ENCODE measurements at places on chromosomes 13 and 19.
A peak's percentile ranks its signal among the peaks of the same experiment; 100 is the strongest.

DNA sequence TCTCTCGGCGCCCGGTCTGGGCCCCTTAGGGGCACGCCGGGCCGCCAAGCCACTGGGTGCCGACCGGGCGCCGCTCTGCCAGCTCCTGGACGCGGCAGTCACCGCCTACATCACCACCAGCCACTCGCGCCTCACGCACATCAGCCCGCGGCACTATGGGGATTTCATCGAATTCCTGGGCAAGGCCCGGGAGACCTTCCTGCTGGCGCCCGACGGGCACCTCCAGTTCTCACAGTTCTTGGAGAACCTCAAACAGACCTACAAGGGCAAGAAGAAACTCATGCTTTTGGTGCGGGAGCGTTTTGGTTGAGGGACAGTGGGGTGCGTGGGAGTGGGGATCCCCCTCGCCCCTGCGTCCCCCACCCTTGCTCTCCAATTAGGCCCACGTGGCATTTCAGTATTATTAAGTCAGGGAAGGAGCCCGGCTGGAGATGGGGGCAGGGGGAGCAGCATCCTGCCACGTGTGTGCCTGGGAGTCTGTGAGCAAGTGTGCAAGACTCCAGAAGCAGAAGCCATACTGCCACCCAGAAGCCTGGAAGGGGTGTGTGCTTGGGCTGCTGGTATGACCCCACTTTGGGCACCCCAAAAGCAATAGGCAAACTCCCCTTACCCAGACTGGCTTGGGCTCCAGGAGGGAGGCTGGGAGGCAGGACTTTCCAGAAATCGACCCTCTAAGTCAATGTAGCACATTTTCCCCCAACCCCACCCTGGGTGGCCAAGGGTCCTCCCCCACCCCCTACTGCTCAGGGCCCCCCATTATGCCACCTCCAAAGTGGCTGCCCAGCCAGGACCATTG lies 35.7 kb downstream of the ZSWIM4 start:
- DNase-seq = no peak

DNA sequence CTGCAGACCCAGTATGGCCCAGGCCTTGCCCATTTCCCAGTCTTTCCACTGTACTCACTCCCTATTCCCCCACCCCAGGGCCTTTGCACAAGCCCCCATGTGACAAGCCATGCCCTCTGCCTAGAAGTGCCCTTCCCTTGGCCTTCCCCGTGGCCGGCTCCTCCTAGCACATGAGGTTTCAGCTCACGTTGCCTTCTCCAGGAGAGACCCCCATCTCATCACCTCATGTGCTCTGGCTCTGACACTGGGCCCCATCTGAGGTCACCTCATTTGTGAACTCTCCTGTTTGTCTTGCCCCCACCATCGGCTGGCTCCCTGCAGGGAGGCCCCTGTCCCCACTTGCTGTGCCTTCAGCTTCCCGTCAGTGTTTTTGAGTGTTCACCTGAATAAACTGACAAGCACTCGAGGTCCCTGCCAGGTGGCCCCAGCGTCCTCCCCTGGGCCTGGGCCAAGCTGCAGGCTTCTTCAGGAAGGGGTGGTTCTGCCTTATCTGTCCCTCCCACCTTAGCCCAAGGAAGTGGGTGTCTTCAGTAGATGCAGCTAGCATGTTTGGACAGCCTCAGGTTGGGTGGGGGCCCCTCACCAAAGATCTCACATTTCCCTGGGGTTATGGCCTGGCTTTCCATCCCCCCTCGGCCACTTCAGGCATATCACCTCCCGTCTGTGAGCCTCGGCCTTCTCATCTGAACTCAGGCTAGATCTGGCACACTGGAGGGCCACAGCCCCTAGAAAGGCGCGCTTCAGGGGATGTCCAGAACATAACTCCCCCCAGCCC lies 3.8 kb upstream of the SLC25A42 start:
- peak; percentile 93 for DNase-seq

GRCh38 chr13:100545684-100546061 lies 42.9 kb downstream of the GGACT start:
- no peak for DNase-seq

DNA sequence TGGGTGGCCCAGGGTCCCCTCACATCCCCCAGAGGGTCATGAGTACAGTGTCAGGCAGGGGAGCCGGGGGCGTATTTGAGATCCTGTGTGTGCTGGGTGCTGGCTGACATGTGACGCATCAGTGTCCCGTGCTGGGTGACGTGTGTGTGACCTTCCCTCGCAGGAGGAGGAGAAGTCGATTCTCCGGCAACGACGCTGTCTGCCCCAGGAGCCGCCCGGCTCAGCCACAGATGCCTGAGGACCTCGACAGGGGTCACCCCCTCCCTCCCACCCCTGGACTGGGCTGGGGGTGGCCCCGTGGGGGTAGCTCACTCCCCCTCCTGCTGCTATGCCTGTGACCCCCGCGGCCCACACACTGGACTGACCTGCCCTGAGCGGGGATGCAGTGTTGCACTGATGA lies 25.8 kb downstream of the PNPLA6 start:
- DNase-seq = no peak

DNA sequence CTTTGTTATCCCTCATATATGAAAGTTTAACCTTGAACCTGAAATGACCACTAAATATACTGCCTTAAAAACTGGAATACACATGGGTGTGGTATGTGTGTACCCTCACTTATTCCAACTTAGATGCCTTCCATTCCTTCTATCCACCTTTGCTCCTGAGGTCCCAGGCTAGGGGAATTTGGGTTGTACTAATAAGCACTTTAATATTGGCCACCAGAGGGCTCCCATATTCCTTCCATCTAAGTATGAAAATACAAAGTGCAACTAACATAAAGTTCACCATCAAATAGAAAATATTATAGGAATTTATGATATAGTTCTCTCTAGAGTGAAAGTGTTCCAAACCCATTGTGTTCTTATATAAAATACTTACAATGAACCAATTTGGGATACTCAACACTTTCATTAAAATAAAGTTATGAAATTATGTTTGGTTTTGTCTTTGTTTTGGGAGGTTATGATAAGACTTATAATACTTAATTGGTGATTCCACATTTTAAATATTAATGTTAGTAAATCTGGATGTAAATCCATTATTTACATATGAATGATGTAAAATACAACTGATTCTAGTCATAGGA lies 62.3 kb downstream of the ITGBL1 start:
- DNase-seq = peak; percentile 74

DNA sequence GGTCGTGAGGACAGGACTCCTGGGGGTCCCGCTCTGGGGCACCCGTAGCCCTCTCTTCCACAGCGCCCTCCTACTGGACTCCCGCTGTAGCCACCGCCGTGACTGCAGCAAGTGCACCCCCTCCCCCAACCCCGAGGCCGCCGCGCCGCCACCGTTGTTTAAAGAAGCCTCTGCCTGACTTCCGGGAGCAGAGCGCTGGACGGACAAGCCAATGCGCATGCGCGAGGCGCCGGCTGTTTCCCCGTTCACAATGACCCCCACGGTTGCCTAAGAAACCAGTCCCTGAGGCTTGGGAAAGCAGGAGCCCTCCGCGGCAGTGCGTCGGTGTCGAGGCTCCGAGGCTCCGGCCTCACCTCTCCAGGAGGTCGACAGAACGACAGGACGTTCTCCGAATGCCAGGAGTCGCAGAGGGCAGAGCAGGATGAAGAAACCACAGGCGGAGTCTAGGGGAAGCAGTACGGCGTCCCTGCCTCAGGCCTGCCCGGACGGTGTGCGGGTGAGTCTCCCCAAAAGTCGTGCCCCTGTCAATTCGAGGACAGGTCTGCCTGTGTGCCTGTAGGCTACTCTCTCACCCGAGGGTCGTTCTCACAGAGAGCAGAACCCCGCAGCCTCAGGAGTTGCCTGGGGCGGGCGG lies 70.5 kb upstream of the ZNF420 start:
- DNase-seq = peak; percentile 10

GRCh38 chr19:2949939-2950285 lies 5.1 kb upstream of the ZNF77 start:
- DNase-seq = peak; percentile 95

- DNase-seq = no peak
Observed at GRCh38 chr19:34189917-34190425, 17.7 kb downstream of the LSM14A start.

DNA sequence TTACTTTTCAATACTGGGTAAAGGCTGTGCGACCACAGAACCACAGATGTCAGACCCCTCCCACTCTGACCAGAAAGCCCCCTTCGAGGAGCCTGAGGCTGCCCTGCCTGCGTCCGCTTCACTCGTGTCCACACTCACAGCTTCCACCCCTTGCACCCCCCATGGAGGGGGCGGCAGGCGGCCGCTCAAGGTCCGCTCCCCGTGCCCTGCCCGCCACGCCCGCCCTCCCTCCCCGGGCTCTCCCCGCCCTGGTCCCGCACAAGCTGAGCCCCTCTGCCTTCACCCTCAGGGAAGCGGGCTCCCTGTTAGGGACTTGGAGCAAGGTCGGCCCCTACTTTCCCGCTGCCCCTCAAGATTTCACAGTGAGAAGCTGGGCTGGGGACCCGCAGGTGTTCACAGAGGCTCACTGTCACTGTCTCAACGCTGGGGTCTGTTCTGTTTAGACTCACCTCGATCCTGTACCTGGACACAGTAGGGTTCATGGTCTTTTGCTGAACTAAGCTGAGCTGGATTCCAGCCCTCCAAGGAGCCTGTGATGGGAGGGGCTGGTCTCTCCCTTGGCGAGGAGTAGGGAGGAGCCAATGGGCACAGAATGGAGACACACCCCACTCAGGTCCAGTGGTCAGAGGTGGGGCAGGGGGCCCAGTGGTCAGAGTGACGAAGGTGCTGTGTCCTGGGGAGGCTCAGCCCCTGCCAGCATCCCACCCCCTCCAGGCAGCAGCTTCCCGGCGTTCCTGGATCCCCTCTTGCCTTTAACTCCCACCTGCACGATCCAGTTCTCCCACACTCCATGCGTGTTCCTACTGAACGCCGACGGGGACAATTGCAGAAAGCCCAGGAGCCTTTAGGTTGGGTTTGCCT lies 69.5 kb downstream of the SPACA7 start:
- no peak for DNase-seq

GRCh38 chr13:97280478-97280877 lies 58.3 kb downstream of the MBNL2 start:
- DNase-seq = no peak

- no peak for DNase-seq
Observed at GRCh38 chr13:47457626-47458025, 543.4 kb downstream of the SUCLA2 start.

GRCh38 chr13:27106144-27106543 lies 65.5 kb downstream of the USP12 start:
- no peak for DNase-seq

GRCh38 chr19:21022996-21023395 lies 2.5 kb downstream of the ZNF430 start:
- peak; percentile 13 for DNase-seq

GRCh38 chr19:18437491-18438330 lies at the start of gene ISYNA1:
TSS of gene ISYNA1 (minus strand) at chr19:18438133. CDS start at chr19:18437979, 154 bp downstream.
- peak; percentile 78 for DNase-seq

- DNase-seq = no peak
Observed at GRCh38 chr13:59016250-59016649, 1147.5 kb downstream of the DIAPH3 start.

- no peak for DNase-seq
Observed at GRCh38 chr19:6532244-6532999, 1.6 kb downstream of the TNFSF9 start.

DNA sequence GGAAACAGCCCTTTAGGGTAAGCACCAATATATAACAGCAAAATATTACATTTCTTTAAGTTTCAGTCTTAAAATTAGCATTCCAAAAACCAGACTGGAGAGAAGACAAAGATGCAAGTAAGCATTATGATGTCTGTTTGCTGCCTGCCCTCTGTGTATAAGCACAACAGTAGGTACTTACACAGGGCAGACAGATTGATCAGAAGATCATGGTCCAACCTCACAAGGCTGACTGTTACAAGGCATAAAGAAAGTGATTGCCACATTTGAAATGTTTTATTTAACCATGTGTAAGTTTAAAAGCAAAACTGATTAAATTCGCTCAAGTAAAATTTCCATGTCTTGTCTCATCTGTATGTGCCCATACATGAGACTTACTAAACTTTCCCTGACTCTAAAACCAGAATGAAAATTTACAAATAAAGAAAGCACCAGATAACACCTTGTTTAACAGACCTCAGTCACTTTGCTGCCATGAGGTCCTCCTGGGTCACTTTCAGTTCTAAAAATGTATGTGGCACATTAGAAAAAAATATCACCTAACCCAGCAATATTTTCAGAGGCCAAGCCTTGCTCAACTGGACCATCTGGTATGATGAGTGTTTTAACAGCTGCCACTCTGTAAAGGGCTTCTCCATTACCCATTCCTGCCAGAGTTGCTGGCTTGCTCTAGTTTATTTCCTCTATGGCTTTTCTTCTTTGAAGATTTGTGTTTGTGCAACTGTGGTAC lies 297.0 kb downstream of the RBM26 start:
- no peak for DNase-seq

- DNase-seq = peak; percentile 95
Observed at GRCh38 chr13:41060724-41061074, 610 bp upstream of the WBP4 start.

GRCh38 chr13:112144616-112145550 lies 77.9 kb downstream of the SOX1 start:
- no peak for DNase-seq

DNA sequence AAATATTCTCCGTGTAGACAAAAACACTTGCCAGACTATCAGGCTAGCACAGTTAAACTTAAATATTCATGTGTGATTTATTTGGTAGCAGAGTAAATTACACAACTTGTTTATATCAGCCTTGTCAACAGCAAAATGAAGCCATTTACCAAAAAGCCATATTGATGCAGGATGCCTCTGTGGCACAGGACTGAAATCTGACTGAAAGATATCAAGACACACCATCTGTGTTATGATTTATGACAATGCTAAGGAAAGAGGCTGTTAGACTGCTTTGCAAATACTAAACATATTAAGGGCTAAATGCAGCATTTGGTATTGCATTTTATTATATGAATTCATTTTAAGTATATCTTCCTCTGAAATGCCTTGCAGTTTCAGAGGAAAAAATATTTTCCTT lies 44.8 kb upstream of the FNDC3A start:
- no peak for DNase-seq

GRCh38 chr13:46480131-46480530 lies 72.8 kb upstream of the LRCH1 start:
- no peak for DNase-seq

GRCh38 chr19:27935669-27936068 lies 1277.3 kb downstream of the UQCRFS1 start:
- no peak for DNase-seq

DNA sequence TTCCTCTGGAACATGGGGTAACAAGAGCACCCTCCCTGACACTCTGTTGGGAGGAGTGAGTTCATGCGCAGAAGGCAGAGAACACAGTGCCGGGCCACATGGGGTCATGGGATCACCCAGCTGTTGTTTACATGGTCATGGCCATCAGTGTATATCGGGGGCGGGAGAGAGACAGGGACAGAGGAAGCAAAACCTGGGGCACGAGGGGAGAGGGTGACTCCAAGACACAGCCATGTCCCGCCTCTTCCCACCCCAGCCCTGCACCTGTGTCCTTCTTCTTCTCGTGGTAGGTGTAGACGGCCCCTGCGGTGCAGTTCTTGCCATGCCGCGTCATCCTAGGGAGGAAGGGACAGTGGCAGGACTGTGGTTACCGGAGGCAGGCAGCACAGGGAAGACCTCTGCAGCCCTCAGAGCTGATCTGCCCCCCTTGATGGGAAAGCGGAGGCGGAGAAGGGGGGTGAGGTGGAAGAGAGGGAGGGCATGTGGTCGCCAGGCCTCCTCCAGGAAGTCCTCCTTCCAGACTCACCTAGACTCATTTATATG lies 19.9 kb downstream of the NOSIP start:
- no peak for DNase-seq

- peak; percentile 61 for DNase-seq
Observed at GRCh38 chr13:30832845-30833332, 73.2 kb upstream of the MEDAG start.
